ENCODE measurements at places on chromosomes 16 and 17. TPM values are rescaled to one million over a fixed set of nuclear protein-coding genes. Genes with fewer than 3 reads are reported as not detected.

The SGCA gene
- 1.9 TPM for total RNA-seq

The C1QTNF1 gene
- total RNA-seq = 21.0 TPM

The KCNJ16 gene
- not detected for total RNA-seq

The HELZ gene
- total RNA-seq = 45.5 TPM

The MYLK3 gene
- total RNA-seq = 0.37 TPM

The C17orf78 gene
- not detected for total RNA-seq

The VPS9D1 gene
- 8.1 TPM for total RNA-seq

The C16orf86 gene
- 3.4 TPM for total RNA-seq

All from uterine smooth muscle cell (primary cell).